ENCODE measurements at places on chromosomes 2 and 18.

GRCh38 chr2:39498786-39499185 is 61.7 kb upstream of the MAP4K3 start:
- DNase-seq: no peak

DNA sequence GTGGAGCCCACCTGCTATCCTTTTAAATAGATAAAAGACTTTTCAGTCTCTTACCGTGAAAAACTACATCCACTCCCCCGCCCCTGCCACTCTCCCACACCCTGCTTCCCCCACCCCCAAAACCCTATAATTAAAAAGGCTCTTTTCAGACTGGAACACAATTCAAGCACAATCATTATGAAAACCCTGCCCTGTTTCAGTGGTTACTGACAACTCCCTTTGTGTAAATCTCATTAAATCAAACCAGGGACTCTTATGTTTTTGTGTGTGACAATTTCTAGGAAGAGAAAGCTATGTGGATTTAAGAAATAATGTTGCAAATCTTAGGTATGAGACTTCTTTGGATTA is 21.0 kb upstream of the ZNF532 start:
- DNase-seq: no peak

DNA sequence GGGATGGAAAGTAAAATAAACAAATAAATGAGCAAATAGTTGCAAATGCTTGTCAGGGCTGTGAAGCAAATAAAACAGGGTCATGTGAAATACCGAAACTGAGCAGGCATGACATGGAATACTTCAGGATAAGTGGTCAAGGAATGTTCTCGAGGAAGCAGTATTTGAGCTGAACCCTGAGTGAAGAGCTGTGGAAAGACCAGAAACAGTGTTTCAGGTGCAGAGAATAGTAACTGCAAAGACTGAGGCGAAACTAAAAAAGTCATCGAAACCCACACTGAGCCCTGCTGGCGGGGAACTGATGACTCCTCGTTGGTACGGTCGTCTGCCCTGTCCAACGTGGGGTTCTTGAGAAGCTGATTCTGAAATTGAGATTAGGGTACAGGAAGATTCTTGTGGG is 27.2 kb upstream of the MYCN start:
- DNase-seq: no peak

- DNase-seq: no peak
Observed at GRCh38 chr2:16442971-16443370, 222.7 kb downstream of the CYRIA start.

- DNase-seq: no peak
Observed at GRCh38 chr18:74963820-74964446, 245.0 kb downstream of the PTGR3 start.

Data from activated CD8-positive, alpha-beta memory T cell treated with anti-CD3 and anti-CD28 coated beads for 4 hours (primary cell).